ENCODE measurements at places on chromosomes 3 and 15.

DNA sequence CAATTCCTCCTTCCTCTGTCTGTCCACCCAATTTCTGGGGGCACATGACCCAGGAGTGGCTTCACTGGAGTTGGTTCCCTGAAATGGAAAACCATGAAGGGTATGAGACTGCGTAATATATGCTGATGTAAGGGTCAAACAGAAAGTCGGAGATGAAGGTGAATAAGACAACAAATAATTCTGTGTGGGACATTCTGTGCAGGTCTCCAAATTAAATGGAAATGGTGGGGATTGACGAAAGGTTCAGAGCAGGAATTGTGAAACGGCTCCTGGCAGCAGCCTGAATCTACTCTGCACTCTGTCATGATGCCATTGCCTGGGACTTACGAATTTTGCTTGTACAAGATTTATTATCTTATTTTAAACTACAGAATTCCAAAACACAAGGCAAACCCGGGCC is 174.8 kb upstream of the RORA start:
- no peak for DNase-seq

DNA sequence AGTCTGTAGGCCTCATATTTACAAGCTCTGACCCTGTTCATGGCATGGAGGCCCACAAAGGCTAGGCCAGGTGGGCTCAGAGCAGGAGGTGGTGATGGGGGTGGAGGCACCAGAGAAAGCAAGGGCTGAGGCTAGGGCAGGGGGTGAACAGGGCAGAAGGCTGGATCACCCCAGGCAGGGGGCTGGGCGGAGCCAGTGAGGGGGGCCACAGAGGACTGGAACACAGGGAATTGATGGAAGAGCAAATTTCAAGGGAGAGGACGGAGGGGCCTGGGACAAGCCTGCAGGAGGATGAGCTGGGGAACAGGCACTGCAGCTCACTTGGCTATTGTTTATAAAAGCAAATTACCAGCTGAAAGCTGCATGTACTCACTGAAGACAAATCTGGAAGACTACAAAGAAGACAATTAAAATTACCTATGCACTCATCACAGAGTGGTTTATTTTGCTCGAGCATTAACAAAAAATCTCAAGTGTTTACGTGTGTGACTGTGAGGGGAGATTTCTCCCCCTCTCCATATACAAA is 11.0 kb downstream of the TNFAIP8L3 start:
- DNase-seq = no peak

GRCh38 chr3:53238051-53238850 is 17.6 kb downstream of the TKT start:
- DNase-seq = no peak

DNA sequence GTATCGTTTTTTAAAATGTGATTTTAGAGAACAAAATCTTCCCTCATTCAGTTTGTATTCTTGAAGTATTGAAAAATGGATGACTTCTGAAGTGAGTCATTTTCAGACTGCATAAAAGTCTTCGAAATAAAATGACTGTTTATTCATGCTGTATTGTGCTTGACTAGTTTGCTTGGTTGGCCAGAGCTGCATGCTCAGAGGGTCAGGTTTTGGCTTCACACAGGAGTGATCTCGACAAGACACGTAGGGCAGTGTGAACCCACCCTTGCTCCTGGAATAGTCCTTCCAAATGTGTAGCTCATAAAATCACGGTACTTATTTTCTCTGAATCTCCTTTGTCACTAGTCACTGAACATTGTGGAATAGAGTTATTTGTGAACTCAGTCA is 73.3 kb downstream of the FNDC3B start:
- DNase-seq = no peak

- no peak for DNase-seq
These were observed 42.6 kb downstream of the TNK2 start for GRCh38 chr3:195865752-195866151.

- DNase-seq = no peak
These were observed 50.8 kb downstream of the SLC12A8 start for GRCh38 chr3:125161607-125162219.

GRCh38 chr3:188439080-188439479 is 285.1 kb downstream of the LPP start:
- DNase-seq = no peak

- no peak for DNase-seq
These were observed 18.3 kb downstream of the OSBPL10 start for GRCh38 chr3:31962801-31963205.

DNA sequence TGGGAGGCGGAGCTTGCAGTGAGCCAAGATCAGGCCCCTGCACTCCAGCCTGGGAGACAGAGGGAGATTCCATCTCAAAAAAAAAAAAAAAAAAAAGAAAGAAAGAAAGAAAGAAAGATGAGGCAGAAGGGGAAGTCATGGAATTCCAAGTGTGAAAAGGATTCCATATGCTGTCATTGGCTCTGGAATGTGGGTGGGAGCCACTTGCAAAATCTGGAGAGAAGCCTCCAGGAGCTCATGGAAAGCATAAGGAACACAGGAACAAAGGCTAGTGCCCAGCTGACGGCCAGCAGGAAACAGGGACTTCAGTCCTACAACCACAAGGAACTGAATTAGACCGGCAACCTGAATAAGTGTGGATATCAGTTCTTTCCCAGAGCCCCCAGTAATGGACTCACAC is 12.5 kb upstream of the TRAK1 start:
- DNase-seq = no peak

DNA sequence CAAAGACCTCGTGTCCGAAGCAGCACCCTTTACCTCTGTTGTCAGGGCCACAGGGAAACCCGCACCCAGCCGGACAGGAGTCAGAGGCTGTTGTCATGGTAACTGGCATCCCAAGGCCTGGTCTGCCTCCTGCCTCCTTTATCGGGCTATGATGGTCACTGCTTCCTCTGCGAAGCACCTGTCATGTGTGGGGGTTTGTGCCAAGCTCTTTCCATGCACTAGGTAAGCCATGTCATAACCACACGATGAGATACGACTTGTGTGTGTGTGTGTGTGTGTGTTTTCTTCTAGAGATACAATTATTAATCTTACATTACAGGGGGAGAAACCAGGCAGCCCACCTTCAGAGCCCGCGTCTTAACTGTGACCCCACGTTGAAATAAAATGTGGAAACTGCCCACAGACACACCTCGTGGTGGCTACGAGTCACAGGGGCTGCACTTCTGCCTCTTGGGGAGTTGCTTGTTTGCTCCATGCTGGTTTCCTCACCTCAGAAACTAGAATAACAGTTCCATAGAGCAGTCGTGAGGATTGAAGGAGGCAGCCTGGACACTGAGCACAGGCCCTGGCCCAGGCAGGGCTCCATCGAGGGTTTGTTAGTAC is 18.0 kb downstream of the ZDHHC19 start:
- no peak for DNase-seq

- DNase-seq = no peak
These were observed 322.7 kb downstream of the FOXP1 start for GRCh38 chr3:71260782-71261181.

GRCh38 chr15:76529911-76530310 is 193.3 kb downstream of the ISL2 start:
- no peak for DNase-seq

DNA sequence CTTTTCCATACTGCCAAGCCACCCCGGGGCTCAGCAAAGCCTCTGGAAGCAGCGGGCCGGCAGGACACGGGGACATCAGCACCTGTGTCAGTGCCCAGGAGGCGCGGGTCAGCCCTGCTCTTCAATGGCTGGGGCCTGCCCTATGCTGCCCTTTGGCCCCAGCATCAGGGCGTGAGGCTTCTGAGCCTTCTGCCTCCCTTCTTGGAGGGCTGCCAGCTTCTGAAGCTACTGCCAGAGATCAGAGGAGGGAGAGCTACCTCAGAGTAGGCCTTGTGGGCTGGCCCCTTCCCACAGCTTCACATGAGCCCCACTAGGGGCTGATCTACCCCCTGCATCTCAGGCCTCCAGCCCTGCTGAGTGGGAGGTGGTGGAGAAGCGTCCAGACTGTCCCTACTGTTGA is 13.0 kb upstream of the TMEM115 start:
- DNase-seq = no peak

DNA sequence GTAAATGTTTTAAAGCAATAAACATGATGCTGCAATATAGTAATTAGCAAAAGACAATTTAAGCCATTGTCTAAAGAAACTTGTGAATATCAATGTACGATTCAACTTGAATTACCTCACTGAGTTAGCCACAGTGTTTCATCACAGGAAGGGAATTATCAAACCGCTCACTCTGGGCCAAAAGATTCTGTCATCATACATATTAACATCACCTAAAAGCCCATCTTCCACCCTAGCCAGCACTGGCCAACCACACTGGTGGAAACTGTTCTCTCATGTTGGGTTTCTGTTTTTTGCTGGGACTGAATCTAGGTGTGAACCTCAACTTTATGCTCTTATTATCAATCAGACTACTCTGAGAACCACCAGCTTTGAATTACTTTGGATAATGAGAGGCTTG is 497.7 kb upstream of the THBS1 start:
- no peak for DNase-seq

DNA sequence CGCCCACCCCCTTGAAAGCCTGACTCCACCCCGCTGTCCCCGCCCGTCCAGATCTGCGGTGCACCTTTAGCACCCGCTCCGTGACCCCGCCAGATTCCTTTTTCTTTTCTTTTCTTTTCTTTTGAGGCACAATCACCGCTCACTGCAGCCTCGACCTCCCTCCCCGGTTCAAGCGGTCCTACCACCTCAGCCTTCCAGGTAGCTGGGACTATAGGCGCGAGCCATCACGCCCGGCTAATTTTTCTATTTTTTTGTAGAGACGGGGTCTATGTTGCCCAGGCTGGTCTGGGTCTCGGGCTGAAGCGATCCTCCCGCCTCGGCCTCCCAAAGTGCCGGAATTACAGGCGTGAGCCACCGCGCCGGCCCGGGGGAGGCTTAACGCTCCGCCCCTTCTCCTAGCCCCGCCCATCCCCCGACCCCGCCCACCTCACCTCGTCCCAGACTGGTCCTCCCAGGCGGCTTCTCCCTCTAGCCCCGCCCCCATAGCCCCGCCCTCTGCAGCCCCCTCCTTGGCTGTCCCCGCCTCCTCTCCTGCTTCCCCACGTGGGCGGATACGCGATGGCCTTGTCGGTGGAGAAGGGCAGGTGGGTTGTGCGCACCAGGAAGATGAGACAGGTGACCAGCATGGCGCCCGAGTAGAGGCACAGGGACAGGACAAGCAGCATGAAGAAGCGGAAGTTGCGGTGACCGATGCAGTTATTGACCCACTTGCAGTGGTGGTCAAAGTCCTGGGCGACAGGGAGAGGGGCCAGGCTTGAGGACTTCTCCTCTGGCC is 3.2 kb downstream of the ZDHHC19 start:
- DNase-seq = peak; percentile 28

DNA sequence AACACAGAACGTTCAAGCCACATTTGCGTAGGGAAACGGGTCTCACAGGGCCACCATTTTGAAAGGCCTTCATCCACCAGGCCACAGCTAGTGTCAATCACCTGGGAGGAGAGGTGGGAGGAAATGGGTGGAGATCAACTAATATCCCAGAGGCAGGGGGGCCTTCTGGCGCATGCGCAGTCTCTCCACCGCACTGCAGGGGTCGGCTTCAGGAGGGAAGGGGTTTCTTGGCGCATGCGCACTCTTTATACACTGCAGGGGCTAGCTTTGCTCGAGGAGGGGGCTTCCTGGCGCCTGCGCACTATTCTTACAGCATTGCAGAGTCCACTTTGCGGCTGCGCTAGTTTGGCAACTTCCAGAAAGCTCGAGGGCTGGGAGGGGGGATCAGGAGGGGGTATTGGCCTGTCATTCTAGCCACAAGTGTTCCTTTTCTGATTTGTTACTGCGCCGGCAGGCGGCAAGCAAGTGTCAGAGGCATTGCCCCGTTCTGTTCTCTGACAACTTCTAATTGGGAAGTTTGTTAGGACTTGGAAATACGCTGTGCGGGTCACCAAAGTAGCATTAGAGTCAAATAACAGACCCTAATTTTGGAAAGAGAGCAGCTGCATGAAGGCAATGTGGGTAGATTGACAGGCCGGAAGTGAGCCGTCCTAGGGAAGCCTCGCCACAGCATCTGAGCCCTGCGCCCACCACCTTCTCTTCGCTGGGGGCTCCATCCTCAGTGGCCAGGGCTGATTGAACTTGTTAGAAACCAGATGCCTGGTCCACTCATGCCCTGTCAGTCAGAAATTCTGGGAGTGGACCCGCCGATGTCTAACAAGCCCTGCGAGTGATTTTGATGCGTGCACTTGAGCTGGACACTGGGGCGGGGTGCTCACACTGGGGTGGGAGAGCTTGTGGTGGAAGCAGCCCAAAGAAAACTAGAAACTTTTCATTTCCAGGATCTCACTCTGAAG is 173.5 kb upstream of the NDN start:
- DNase-seq = no peak

- no peak for DNase-seq
These were observed 88.9 kb downstream of the AAGAB start for GRCh38 chr15:67165254-67166253.

DNA sequence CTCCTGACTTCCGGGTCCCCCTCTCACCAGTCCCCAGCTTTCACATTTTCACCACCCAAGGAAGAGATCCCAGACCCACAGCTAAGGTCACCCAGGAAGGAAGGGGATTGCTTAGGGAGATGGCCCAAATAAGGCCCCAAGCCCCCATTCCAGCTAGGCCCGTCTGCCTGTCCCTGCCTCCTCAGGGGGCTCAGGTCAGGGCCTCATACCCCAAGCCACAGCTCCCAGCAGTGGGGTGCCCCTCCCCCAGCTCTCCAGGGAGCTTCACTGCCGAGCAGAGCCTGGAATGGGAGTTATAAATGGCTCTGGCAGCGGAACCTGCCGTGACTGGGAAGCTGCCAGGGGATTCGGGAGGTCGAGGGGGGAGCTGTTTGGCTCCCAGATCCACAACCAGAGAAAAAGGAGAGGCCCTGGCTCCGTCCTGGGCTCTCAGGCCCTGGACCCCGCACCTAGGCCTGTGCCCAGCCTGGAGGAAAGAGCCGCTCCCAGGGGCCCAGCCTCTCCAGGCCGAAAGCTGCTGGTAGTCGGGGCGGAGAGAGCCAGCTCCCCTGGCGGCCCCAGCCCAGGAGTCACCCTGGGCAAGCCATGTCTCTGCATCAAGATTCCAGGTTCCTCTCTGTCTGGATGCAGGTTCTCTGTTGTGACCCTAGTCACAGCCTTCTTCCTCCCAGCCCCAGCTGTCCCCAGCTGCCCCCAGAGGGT is 550 bp downstream of the CCDC9B start:
- no peak for DNase-seq

DNA sequence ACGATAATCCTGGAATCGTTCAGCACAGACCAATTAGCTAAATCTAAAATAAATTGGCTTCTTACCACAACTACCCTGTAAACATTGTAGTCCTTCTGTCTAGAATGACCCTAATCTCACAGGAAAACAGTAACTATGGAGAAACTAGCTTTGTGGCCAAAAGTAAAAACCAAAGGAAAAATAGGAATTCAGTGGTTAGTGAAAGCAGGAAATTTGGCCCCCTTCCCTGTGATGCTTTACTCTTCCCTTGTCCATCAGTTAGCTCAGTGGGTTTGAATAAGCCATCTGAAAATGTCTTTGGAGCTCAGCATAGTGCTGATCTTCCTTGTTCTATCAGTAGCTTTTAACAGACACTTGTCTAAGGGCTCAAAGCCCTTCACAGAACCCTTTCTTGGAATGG is 1.6 kb downstream of the NMD3 start:
- no peak for DNase-seq

GRCh38 chr15:62119874-62120273 is 45.2 kb downstream of the C2CD4B start:
- DNase-seq = no peak
